ENCODE measurements at places on chromosomes 7 and 10.
A peak's percentile ranks its signal among the peaks of the same experiment; 100 is the strongest.

GRCh38 chr10:49651039-49651835, 28.2 kb upstream of the C10orf53 start:
- DNase-seq, result no peak

DNA sequence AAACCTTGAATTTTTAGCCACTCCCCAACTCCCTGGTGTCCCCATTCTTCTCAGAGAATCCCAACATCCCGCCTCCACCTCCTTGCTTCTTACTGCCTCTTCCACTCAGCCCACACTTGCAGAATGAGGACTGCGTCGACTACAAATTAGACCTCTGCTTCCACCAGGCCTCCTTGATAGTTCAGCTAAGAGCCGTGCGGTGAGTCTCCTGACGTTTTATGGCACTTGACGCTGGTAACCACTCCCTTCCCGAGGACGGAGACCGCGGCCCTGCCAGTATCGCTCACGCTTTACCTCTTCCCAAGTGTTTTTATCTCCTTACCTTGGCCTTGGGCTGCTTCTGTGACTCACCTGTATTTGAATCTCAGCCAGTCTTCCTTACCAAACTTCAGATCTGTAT, 31.1 kb downstream of the RBM17 start:
- DNase-seq, result no peak

- no peak for DNase-seq
Observed at GRCh38 chr7:30458311-30458710, 20.3 kb downstream of the NOD1 start.

- no peak for DNase-seq
Observed at GRCh38 chr10:80344276-80344675, 12.3 kb downstream of the DYDC1 start.

DNA sequence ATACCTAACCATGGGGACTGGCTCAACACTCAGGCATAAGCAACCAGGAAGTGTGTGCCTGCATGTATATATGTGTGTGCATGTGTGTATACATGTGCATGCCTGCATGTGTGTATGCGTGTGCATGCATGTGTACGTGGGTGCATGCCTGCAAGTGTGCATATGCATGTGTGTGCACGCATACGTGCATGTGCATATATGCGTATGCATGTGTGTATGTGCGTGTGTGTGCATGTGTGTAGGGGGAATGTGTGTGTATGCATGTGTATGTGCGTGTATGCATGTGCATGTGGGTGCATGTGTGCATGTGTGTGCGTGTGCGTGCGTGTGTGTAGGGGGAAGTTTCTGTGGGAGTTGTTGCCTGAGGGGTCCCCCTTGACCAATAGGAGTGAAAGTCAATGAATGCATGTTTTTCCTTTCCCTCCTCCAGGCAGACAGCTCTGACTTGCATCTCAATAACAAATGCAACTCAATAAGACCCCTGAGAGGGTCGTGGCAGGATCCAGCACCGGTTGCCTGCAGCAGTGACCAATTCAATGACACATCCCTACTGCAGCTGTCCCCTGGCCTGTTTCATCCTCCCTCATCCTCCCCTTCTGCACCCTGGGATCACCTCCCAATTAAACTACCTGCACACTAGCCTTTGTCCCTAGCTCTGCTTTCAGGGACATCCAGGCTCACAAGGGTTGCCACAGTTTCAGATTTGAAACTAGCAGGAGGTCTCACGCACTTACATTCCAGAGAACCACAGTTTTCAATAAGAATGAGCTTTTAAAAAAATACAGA, 27.0 kb upstream of the FZD8 start:
- DNase-seq, result no peak

DNA sequence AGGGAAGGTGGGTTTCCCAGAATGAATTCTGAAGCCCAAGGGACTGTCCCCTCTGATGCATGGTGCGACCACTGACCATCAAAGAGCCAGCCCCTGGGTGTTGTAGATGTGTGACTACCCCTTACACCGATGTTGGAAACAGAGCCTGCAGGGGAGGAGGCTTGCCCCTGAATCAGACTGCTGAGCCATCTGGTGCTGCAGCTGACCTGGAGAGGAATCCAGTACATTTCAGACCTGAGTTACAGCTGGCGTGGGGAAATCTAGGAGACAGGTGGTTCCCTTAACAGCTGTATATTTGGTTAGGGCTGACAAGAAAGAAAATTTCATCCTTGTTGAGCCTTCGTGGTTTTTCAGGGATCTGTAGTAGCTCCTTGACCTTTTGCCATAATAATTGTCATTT, 195.5 kb downstream of the CELF2 start:
- no peak for DNase-seq

DNA sequence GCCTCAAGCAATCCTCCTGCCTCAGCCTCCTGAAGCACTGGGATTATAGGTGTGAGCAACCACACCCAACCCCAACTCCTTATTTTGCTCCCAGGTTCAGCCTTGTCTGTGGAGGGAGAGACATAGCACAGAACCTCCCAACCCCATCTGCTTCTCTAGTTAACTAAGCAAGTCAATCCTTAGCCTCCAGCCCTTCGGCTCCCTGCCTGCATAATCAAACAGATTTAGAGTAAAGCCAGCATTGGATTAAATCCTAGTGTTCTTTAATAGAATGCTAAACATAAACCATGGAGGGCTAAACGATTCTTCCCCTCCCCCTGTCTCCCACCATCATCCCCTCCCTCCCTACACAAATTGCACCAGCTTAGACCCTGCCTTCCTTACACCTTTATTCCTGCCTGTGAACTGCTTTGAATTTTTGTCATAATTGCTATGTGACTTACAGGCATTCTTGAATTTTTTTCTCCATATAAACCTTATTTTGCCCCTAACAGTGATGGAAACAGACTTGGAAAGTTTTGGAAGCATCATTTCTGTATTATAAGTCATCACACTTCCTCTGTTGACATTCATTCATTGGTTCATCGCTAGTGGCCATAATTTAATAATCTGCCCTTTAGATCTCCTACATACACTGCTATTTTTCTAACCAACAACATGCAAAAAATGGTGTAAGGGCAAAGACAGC, 72.6 kb upstream of the TOMM7 start:
- no peak for DNase-seq

- no peak for DNase-seq
Observed at GRCh38 chr10:133476641-133476990, 22.9 kb downstream of the SCART1 start.

GRCh38 chr7:32223721-32224120, 153.5 kb upstream of the PDE1C start:
- no peak for DNase-seq

GRCh38 chr10:3850999-3851937, 66.3 kb upstream of the KLF6 start:
- peak; percentile 72 for DNase-seq

DNA sequence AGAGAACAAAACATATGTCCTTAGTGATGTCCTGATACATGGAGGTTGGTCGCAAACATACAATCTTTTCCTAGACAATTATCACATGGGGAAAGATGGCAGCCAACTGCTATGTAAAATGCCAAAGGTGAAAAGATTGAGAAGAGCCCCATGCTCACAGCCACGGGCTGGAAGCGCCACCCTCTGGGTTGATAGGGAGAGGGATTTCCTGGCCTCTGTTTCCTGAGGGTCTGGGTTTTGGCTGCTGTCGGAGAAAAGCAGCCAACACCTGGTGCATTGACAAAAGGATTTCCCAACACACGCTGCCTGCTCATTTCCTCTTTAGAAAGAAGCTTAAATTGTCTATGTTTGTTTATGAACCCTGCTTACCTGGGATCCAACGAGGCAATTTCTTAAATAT, 43.8 kb downstream of the ITIH5 start:
- no peak for DNase-seq

DNA sequence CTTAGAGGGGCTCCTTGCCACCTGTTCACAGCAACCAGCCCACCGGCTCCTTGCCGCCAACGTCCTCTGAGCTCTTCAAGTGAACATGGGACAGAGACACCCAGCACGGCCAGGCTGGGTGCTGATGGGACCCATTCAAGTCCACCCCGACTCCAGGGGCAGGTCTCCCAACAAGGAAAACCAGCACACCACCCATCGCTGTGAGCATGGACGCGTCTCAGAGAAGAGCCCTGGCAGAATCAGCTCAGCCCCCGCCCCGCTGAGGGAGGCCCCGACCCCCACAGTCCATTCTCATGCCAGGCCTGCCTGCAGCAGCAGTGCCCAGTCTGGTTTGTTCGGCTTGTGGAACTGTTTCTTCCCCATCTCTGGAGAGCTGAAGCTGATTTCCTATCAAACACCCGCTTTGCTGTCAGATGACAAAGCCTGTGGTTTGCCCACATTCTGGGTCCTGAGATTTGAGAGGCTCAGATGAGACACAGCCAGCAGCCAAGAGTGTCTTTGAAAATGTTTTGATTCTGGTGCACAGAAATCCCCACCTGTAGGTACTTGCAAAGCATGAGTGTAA, 216.6 kb downstream of the ZMYND11 start:
- DNase-seq, result peak; percentile 13

DNA sequence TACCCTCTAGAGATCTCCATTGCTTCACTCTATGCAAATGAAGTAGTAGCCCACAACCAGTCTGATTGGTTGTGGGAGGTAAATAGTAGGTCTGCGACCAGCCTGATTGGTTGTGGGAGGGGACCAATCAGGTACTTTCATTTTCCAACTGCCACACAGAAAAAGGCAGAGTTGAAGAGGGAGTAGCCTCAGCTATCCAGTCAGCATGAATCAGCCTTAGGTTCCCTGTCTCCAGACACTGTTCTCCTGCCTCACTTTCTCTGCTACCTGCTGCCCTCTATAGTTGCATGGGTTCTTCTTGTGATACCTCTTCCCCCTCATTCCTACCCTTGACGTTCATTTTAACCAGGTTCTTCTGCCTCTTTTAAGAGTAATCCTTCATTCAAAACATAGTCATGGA, 114.5 kb upstream of the LYZL1 start:
- no peak for DNase-seq

DNA sequence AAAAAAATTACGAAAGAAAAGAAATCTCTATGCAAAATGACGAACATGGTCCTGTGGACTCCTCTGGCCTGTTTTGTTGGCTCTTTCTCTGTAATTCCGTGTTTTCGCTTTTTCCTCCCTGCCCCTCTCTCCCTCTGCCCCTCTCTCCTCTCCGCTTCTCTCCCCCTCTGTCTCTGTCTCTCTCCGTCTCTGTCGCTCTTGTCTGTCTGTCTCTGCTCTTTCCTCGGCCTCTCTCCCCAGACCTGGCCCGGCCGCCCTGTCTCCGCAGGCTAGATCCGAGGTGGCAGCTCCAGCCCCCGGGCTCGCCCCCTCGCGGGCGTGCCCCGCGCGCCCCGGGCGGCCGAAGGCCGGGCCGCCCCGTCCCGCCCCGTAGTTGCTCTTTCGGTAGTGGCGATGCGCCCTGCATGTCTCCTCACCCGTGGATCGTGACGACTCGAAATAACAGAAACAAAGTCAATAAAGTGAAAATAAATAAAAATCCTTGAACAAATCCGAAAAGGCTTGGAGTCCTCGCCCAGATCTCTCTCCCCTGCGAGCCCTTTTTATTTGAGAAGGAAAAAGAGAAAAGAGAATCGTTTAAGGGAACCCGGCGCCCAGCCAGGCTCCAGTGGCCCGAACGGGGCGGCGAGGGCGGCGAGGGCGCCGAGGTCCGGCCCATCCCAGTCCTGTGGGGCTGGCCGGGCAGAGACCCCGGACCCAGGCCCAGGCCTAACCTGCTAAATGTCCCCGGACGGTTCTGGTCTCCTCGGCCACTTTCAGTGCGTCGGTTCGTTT, 83.5 kb upstream of the SLF2 start:
- DNase-seq, result no peak

- no peak for DNase-seq
Observed at GRCh38 chr7:4083513-4083912, 598.6 kb upstream of the FOXK1 start.

- no peak for DNase-seq
Observed at GRCh38 chr10:114688786-114689185, 30.7 kb upstream of the ABLIM1 start.

GRCh38 chr10:131997366-131998049, 15.8 kb upstream of the BNIP3 start:
- no peak for DNase-seq

DNA sequence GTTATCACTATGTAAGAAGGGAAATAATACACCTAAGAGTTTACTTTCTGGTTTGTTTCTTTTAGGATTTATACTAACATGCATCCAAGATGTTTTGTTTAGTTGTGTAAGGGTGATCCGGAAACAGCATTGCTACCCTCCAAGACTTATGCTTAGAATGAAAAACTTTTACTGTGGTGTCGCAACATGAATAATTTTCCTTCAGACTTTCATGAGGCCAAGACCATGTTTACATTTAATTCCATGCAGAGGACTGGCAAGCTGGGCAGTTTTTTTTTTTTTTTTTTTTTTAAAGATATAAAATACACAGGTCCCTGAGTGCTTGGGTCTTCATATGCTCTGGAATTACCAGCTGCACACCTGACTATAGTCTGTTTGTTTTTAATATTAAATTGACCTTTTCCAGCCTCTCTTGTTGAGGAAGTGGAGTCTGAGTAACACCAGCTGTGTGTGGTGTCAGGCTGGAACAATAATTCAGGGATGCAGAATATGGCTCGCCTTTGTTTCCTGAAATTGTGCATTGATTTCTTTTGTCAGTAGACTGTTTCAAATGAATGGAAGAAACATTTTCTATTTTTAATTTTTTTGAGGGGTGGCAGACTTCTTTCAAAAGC, 81.7 kb downstream of the ST7 start:
- no peak for DNase-seq

GRCh38 chr10:80070057-80070456, 8.4 kb upstream of the TMEM254 start:
- no peak for DNase-seq

Measured in CD4-positive, alpha-beta T cell treated with Interleukin-4 for 4 hours (primary cell).